ENCODE measurements at places on chromosomes 5 and 9. TPM values are rescaled to one million over a fixed set of nuclear protein-coding genes. Genes with fewer than 3 reads are reported as not detected.
A peak's percentile ranks its signal among the peaks of the same experiment; 100 is the strongest.

GRCh38 chr9:128055344-128056040, 11.6 kb downstream of the NAIF1 start:
- H3K4me1 ChIP-seq, result peaks cover 27% of the 10 kb centered on the region
- H3K27me3 ChIP-seq, result peaks cover 3% of the 10 kb centered on the region

GRCh38 chr5:111680737-111681413, 76.1 kb downstream of the NREP start:
- H3K27me3 ChIP-seq, result no peaks in the 10 kb centered on the region
- no peak overlapping the region for H3K27ac ChIP-seq
- H3K36me3 ChIP-seq, result no peaks in the 10 kb centered on the region
- DNase-seq, result no peak
- H3K4me1 ChIP-seq, result peaks cover 18% of the 10 kb centered on the region
- H3K4me3 ChIP-seq, result no peak overlapping the region

DNA sequence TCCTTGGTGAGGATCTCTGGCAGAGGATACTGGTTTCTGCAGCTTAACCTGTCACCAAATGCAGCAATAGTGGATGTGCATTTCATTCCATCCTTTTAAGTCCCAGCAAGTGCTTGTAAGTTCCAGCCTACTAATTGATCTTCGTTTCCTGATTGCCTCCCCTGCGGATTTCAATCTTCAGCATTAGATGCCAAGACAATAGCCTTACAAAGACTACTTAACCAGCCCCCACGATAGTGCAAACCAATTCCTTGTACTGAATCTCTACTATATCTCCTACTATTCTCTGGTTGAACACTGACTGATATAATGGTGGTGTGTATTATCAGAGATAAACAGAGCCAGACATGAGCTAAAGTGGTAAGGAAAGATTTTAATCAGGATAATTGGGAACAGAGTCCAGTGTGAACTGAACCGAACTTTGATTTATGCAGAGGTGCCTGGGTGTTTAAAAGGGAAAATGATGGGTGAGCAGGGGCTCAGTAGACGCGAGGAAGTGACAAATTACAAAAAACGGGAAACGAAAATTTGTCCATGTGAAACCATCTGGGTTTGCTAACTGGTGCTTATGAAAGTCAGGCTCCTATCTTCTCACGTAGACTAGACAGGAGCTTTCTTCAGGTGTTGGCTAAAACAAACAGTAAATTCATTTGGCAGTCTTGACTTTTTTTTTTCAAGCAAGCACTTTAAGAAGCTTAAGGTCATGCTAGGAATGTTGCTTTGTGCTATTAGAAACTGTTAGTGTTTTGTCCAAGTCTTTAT, 106.9 kb upstream of the ST8SIA4 start:
- no peaks in the 10 kb centered on the region for H3K4me1 ChIP-seq
- H3K36me3 ChIP-seq, result no peaks in the 10 kb centered on the region
- H3K27ac ChIP-seq, result no peak overlapping the region

GRCh38 chr9:22158927-22159346, 149.8 kb upstream of the CDKN2B start:
- H3K27ac ChIP-seq, result no peak overlapping the region
- H3K4me3 ChIP-seq, result no peak overlapping the region
- no peaks in the 10 kb centered on the region for H3K36me3 ChIP-seq
- peaks cover 4% of the 10 kb centered on the region for H3K4me1 ChIP-seq
- H3K27me3 ChIP-seq, result no peaks in the 10 kb centered on the region

- no peak overlapping the region for H3K27ac ChIP-seq
- H3K36me3 ChIP-seq, result no peaks in the 10 kb centered on the region
- no peaks in the 10 kb centered on the region for H3K4me1 ChIP-seq
- no peak for DNase-seq
- H3K27me3 ChIP-seq, result peaks cover 18% of the 10 kb centered on the region
These were observed 171.0 kb downstream of the INSYN2B start for GRCh38 chr5:169809281-169809680.

DNA sequence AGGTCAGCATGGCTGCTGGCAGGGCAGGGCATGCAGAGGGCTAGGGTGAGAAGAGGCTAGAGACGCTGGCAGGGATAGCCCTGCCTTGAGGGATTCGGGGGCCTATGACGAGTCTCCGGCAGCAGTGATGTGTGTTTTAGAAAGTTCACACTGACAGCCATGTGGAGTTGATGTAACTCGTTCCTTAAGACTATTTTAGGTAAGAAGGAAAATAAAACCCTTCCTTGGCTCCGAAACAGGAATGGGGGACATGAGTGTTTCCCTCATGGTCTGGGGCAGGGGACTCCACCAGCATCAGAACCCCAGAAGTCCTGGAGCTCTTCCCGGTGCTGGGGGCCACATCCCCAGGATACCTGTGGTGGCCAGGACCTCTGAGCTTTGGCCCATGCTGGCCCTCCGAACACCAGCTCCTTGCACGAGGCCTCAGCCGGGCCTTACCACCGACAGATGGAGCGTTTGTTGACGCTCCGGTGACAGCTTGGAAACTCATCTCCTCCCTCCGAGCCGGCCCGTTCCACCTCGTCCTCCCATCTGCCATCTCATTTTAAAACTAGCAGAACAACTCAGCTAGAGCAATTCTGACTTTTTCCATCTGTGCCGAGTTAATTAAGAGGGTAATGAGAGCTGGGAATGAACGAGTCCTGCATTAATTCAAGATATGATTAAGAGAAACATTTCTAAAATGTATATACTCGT, 337.7 kb downstream of the CDK5RAP2 start:
- H3K4me1 ChIP-seq, result peaks cover 9% of the 10 kb centered on the region
- H3K27ac ChIP-seq, result no peak overlapping the region
- DNase-seq, result no peak
- no peaks in the 10 kb centered on the region for H3K36me3 ChIP-seq

DNA sequence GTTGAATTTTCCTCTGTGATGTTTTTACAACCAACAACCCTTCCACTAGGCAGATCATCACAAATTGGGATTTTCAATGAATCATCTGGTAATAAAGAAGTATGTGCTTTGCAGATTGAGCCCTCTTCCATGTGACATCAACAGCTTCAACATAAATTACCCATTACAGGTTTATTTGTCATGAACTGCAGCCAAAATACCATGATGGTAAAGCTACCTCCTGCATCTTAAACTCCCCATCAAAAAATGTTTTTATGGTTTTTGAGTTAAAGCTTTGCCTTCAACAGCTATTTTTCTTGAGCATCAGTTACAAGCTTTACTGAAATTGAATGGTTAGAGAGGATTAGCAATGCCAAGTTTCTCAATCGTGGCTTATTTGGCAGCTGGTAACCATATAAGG, 211.4 kb upstream of the TUSC1 start:
- H3K27ac ChIP-seq, result no peak overlapping the region
- no peak overlapping the region for H3K4me3 ChIP-seq

- no peak for DNase-seq
- H3K4me3 ChIP-seq, result no peak overlapping the region
- peaks cover 20% of the 10 kb centered on the region for H3K4me1 ChIP-seq
- H3K27ac ChIP-seq, result no peak overlapping the region
- H3K27me3 ChIP-seq, result no peaks in the 10 kb centered on the region
These were observed 95.5 kb upstream of the CACNA1B start for GRCh38 chr9:137781906-137782585.

Gene ANKRD18A
- total RNA-seq, result 7.6 TPM

DNA sequence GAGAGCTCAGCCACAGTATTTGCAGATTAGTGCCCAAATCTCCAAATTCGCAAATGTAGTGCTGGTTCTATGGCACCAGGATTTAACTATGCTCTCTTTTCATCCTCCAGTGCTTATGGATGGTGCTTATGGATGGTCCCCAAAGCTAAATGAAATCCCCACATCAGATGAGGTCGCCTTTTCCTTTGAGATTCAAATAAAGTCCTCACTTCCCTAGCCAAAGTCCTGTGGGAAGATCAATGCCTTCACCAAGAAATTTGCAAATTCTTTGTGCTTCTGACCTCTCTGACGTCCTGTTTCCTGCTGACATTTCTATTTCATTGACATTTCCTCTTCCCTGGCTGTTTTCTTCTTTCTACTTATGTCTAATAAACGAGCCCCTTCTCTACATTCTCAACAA, 1077.0 kb upstream of the C9orf72 start:
- H3K4me3 ChIP-seq, result no peak overlapping the region
- no peak for DNase-seq
- H3K27ac ChIP-seq, result peak overlapping the region; percentile 35
- H3K36me3 ChIP-seq, result no peaks in the 10 kb centered on the region
- no peaks in the 10 kb centered on the region for H3K27me3 ChIP-seq

- H3K4me3 ChIP-seq, result peak overlapping the region; percentile 99
- peaks cover 11% of the 10 kb centered on the region for H3K36me3 ChIP-seq
- peak overlapping the region; percentile 96 for H3K27ac ChIP-seq
These were observed 754 bp downstream of the DCAF12 start for GRCh38 chr9:34125681-34126206.

DNA sequence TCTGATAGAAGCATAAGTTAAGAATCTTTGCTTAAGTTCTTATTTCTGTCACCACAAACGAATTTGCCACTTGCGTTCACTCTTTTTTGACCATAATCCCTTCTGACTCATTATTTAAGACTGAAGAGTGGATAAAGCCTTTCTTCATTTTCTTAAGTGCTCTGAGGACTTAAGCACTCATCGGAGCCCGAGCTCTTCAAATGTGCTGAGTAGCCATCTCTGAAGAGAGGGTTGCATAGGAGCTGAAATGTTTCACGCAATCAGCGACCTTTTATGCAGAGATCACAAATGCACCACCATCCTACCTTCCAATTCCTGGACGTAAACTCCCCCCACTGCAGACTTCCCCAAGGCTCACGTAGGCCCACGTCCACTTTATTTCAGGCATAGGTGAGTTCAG, 699.2 kb downstream of the IRX1 start:
- H3K4me1 ChIP-seq, result peaks cover 22% of the 10 kb centered on the region
- H3K4me3 ChIP-seq, result no peak overlapping the region
- DNase-seq, result no peak

- DNase-seq, result no peak
- H3K27ac ChIP-seq, result peak overlapping the region; percentile 8
- H3K27me3 ChIP-seq, result no peaks in the 10 kb centered on the region
- H3K4me1 ChIP-seq, result peaks cover 71% of the 10 kb centered on the region
- no peaks in the 10 kb centered on the region for H3K36me3 ChIP-seq
- H3K4me3 ChIP-seq, result peak overlapping the region; percentile 3
These were observed 161.0 kb downstream of the PBX3 start for GRCh38 chr9:125908136-125908535.

- H3K27ac ChIP-seq, result no peak overlapping the region
- no peak for DNase-seq
- H3K27me3 ChIP-seq, result no peaks in the 10 kb centered on the region
- no peak overlapping the region for H3K4me3 ChIP-seq
These were observed 15.0 kb downstream of the ZSWIM6 start for GRCh38 chr5:61347080-61347479.

Gene CARD6
- total RNA-seq, result not detected

- no peak overlapping the region for H3K4me3 ChIP-seq
- no peaks in the 10 kb centered on the region for H3K4me1 ChIP-seq
- H3K36me3 ChIP-seq, result no peaks in the 10 kb centered on the region
These were observed 18.6 kb downstream of the C9orf57 start for GRCh38 chr9:72041775-72042194.

DNA sequence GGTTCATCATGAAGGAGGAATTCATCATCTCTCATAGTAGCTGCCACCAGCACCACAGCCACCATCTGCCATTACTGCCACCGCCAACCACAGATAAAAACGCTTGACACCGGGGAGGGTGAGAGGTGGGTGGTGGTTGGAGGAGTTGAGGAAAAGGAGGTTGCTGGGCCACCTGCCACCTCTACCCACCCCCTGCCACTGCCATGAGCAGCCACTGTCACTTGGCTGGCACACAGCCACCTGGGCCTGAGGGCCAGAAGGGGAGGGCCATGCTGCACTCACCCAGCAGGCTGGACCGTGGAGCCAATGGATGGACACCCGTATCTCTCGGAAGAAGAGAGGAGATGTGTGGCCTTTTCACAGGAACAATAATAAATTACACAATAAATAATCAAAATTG, 31.3 kb upstream of the SLC36A2 start:
- H3K36me3 ChIP-seq, result no peaks in the 10 kb centered on the region
- no peaks in the 10 kb centered on the region for H3K4me1 ChIP-seq
- H3K27me3 ChIP-seq, result no peaks in the 10 kb centered on the region
- no peak overlapping the region for H3K4me3 ChIP-seq
- H3K27ac ChIP-seq, result no peak overlapping the region
- no peak for DNase-seq

GRCh38 chr5:178232124-178232919, at the start of gene PHYKPL:
TSS of gene PHYKPL (minus strand) at chr5:178232802. CDS start at chr5:178232550, 252 bp downstream.
- DNase-seq, result peak; percentile 57
- H3K27ac ChIP-seq, result peak within 1 kb of the TSS; percentile 81
- peak within 1 kb of the TSS; percentile 90 for H3K4me3 ChIP-seq
- peaks cover 4% of the 10 kb centered on the region for H3K27me3 ChIP-seq
- H3K4me1 ChIP-seq, result peaks cover 26% of the 10 kb centered on the region

DNA sequence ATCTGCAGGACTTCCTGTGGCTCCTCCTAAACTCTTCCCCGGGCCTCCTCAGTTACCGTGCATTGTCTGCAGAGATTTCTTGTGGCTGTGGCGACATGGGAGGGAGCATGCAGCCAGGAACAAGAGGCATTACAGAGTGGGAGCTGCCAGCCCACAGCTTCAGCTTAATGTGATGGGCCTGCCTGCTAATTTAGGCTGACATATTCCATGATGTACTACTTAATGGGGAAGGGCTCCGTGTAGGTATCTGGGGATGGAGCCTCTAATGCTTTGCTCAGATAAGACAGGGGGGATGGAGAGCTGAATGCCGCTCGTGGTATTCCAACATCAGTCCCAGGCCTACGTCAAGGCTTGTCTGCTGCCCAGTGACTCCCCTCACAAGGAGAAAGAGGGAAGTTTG, 137.6 kb upstream of the GPR151 start:
- no peak for DNase-seq
- H3K27me3 ChIP-seq, result no peaks in the 10 kb centered on the region
- H3K4me1 ChIP-seq, result peaks cover 6% of the 10 kb centered on the region
- no peak overlapping the region for H3K27ac ChIP-seq

DNA sequence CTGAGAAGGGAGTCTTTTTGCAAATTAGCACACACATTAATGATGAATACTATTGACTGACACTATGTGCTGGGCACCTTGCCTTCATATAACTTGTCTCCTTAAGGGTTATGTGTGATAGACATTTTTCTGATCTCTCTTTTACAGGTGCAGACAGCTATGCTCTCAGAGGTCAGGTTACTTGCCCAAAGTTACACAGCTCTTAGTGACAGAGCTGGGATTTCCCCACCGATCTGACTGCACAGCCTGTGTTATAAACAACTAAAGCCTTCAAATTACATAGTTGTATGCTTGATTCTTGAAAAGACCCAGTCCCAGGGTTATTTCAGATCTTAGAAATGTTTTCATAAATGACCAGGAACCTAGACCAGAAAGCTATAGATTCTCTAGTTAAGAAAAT, 462.7 kb downstream of the EBF1 start:
- no peak overlapping the region for H3K27ac ChIP-seq
- no peak overlapping the region for H3K4me3 ChIP-seq
- H3K27me3 ChIP-seq, result no peaks in the 10 kb centered on the region
- H3K4me1 ChIP-seq, result no peaks in the 10 kb centered on the region
- no peak for DNase-seq

GRCh38 chr9:79583952-79584654, 12.3 kb downstream of the TLE4 start:
- peak overlapping the region; percentile 23 for H3K27ac ChIP-seq
- H3K36me3 ChIP-seq, result peaks cover 15% of the 10 kb centered on the region
